Caco-2 (cell line): ENCODE measurements at places on chromosomes 4 and X. TPM values are rescaled to one million over a fixed set of nuclear protein-coding genes. Genes with fewer than 3 reads are reported as not detected.

- DNase-seq, result no peak
Measured at GRCh38 chrX:113330416-113330815, 489.8 kb upstream of the AMOT start.

- DNase-seq, result no peak
Measured at GRCh38 chrX:100829730-100830129, 9.5 kb downstream of the CSTF2 start.

DNA sequence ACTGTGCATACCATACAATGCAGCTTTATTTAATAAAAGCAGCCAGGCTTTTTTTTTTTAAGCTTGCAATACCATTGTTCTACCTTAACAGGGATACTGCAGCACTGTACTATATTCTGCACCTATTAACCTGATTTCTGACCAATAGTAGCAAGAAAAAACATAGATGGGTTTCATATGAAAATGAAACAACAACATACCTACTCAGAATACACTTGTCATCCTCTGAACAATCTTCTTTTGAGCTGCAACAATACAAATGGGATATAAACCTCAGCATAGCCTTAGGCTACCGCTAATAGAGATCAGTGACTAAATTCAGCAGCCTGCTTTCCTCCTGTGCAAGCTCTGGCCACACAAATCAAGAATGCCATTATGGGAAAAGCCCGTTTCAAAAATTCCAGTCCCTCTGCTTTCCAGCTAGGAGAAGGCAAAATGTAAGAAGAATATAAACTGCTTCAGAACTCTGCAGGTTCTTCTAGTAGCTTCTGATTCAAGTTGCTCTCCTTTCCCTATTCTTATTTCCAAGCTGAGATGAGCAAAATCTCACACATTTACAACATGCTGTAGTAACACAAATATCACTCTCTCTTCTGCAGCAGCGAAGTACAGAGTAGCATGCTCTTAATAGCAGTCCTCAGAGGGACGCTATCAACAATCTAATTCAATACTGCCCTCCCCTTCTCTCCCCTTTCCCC is 143.4 kb downstream of the KLHL13 start:
- DNase-seq, result no peak

The PDLIM3 gene
- 3.6 and 4.8 TPM in 2 replicates for total RNA-seq

The TCEAL3 gene
- total RNA-seq, result 2.7 and 3.3 TPM in 2 replicates
